ENCODE measurements at places on chromosomes 7 and 10.

GRCh38 chr7:15853832-15854470 lies 167.5 kb upstream of the MEOX2 start:
- peak; percentile 64 for DNase-seq

GRCh38 chr7:126682176-126682575 lies 570.6 kb downstream of the GRM8 start:
- no peak for DNase-seq

- peak; percentile 62 for DNase-seq
Observed at GRCh38 chr7:124856299-124856888, 73.2 kb downstream of the POT1 start.

DNA sequence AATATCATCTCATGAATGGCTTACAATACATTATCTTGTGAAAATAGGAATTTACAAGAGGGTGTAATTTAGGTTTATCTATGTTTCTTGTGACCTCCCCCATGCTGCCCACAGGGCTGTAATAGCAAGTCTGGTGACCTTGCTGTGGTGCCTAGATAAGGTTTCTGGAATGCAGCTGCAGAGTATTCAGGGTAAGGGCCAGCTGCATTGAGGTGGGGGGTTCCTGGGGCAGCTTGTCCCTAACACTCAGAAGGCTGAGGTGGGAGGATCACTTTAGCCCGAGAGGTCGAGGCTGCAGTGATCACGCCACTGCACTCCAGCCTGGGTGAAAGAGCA lies 5.3 kb upstream of the DHTKD1 start:
- no peak for DNase-seq

DNA sequence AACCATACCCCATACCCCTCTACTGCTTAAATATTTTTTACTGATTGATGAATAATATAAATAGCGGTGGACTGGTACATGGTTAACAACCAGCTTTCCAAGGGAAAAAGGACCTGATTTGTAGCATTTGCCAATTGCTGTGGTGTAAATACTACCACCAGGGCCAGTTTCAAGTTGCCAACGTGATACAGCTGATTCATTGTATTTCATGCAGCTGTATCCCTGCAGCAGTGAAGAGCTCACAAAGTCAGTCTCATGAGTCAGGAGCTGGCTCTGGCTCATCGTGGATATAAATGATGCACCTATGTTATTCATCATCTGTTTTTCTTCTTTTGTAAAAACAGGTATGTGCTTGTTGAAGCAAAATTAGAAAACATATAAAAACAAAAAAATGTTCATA lies 15.2 kb downstream of the CALML5 start:
- no peak for DNase-seq

- no peak for DNase-seq
Observed at GRCh38 chr7:114930829-114931655, 9.1 kb downstream of the MDFIC start.

- no peak for DNase-seq
Observed at GRCh38 chr7:147182874-147183273, 1066.3 kb downstream of the CNTNAP2 start.

DNA sequence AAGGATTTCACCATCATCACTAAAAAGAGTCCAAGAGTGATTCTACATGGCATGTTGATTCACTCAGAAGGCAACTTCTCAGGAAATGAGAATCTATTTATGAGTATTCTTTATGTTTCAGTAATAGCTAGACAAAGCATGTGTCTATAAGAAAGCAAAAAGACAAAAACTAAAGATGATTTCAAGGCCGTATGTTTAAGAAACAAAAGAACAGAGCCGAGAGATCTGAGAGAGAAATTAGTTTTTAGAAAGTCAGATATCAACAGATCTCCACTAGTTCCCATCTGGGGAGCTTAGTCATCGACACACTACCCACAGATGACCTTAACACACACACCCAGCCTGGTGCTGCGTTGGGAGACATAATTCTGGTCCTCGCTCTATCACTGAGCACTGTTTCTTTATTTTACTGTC lies 21.0 kb downstream of the PIP4K2A start:
- DNase-seq, result no peak

DNA sequence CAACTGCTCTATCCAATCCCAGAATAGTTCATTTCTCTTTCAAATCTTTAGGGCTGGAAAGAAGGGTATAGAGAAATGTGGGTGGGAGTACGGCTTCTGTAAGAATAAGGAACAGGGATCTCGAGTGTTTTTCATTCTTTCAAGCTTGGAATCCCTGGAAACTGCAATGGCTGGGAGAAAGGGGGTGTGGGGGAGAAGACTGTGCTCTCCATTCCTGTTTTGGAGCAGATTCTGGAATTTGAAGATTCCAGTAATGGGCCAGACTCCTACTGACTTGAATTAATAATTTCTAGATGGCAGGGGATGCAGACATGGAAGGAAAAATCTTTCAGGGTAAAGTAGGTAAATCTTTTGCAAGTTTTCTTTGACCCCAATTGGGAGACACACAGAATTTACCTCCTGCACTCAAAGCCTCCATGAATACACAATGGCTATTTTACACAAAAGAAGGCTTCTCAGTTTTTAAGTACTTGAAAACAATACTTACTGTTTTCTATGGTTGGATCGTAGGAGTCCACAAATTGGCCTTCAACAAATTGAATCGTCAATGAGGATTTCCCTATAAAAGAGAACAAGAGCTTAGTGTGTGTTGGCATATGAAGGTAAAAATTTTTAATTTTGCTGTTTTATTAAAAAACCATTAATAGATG lies 29.1 kb downstream of the RHEB start:
- DNase-seq, result no peak

GRCh38 chr10:29479081-29479925 lies 155.5 kb downstream of the SVIL start:
- no peak for DNase-seq

DNA sequence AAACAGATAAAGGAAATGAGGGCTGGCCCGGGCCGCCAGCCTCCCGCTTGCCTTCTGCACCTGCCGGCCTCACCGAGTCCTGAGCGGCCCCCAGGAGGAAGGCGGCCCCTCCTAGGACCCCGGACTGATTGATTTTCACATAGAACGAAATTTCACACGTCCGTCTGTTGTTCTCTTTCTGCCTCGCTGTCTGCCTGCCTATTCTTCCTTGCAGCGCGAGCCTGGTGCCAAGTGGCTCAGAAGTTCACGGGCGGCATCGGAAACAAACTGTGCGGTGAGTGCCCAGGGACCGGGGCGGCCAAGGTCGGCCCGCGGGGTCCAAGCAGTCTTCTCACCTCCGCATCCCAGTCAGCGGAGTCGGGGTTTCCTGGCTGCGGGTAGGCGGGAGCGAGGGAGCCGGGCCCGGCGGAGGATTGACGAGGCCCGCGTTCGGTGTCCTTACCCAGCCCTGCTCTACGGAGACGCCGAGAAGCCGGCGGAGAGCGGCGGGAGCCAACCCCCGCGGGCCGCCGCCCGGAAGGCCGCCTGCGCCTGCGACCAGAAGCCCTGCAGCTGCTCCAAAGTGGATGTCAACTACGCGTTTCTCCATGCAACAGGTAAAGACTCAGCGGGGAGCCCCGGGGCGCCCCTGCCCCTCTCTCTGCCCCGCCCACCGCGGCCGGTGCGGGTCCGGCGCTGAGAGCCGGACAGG lies 967 bp downstream of the GAD2 start:
- no peak for DNase-seq

DNA sequence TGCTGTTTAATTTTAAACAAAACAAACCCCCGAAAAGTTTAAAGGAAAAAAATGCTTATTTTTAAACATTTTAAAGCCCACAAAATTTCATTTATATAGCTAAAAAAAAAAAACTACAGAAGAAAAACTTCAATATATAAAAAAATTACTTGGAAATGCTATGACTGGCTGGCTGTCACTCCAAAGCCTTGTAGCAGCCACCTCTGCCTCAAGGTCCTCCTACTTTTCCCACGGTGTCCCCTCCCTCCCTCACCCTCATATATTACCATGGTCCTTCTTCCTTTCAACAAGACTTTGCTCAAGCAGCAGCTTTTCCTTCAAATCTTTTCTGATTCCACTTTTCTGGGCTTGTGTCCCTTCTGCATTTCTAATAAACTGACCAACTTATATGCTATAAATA lies 122.0 kb downstream of the TPK1 start:
- no peak for DNase-seq

GRCh38 chr10:89425000-89425399 lies 10.6 kb downstream of the IFIT5 start:
- no peak for DNase-seq

- DNase-seq, result no peak
Observed at GRCh38 chr10:112986544-112987190, 36.6 kb downstream of the TCF7L2 start.

- peak; percentile 40 for DNase-seq
Observed at GRCh38 chr7:105336009-105336408, 52.7 kb downstream of the SRPK2 start.

GRCh38 chr7:17844022-17844421 lies 96.3 kb downstream of the SNX13 start:
- DNase-seq, result no peak
